ENCODE measurements at places on chromosomes 1 and 21.

DNA sequence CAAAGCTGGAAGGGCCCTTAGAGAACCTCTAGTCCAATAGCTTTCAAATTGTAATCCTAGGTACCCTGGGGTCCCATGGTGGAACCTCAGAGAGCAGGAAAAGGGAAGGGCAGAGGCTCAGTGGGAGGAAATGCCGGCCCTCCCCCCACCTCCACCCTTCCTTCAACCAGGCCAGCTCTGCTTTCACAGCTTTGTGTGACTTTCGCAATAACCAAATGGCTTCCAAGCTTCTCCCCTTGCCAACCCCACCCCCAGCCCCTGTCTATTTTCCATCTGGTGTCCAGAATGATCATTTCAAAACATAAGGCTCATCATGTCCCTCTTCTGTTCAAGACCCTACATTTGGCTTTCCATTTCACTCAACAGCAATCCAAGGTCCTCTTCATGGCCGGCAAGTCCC is 74.4 kb downstream of the CD58 start:
- DNase-seq = no peak

DNA sequence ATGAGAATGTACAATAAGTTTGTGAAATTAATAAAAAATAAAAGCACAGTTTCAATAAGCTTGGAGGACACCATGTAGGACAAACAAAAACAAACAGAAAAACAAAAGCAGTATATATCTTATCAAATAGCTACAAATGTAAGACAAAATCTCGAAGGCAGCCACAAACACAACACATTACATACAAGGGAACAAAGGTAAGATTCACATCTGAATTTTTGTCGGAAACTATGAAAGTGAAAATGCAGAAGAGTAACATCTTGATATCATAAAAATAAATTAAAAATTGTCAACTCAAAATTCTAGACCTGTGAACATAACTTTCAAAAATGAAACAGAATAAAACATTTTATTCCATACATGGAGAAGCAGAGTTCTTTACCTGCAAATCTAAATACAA is 1049.5 kb upstream of the ADGRL2 start:
- DNase-seq = no peak

DNA sequence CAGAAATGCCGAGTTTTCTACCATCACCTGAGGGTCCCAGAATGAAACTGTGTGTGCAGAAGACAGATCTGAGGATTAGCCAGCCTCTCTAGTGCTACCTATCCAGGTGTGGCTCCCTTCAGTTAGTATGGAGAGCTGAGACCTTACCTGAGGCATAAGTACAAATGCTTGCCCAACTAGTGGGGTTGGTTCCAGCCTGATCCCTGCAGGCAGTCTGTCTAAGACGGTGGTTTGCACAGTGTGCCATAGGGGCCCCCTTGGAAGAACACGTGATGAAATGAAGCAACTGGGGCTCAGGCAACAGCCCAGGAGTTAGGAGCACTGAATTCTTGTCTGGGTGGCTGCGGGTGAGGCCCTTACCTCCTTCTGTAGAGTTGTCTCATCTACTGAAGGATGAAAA is 15.6 kb downstream of the S100A7A start:
- DNase-seq = no peak

GRCh38 chr1:165933446-165934170 is 106.2 kb downstream of the UCK2 start:
- no peak for DNase-seq

DNA sequence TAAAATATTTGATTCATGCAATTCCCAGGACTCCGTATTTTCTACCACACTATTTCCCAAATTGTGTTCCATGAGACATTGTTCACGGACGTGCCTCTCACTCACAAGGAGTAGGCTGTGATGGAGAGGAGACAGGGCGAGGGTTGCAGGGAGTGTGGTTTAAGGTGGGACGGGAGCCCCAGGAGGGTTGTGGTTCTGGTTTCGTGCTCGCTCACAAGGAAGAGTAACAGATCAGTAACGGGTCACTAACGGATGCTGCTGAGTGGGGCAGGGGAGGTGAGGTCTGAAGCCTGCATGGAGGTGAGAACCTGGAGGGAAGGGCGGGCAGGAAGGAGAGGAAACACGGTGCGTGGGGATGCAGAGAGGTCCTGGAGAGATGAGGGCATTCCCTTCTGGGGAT is 28.8 kb downstream of the TFF3 start:
- no peak for DNase-seq

DNA sequence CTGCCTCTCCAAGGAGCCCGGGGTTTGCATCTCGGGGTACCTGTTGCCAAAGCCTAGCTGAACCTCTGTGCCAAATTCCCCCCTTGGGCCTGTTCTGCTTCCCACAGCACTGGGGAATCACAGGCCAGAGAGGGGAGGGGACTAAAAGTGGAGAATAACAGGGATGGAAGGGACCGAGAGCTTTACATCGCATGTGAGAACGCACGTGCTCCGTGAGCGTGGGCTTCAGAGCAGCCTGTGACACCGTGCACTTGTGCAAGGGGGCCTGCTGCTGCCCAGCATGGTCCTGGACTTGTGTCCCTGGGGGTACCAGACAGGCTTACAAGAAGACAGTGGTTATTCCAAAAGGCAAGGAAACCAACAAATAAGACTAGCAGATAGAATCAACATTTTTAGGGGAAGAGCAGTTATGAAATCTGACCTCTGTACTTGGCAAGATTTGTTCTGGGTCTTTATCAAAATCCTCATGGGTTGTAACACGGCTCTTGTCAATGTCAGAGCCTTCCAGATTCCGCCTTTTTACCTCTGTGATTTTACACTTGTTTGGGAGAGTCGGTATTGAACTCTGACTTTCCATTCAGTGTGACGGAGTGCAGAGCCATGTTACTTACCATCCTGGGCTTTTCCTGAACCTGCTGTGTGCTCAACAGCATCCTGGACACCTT is 36.2 kb upstream of the TNFRSF1B start:
- DNase-seq = no peak

- no peak for DNase-seq
These were observed 3.5 kb upstream of the UBR4 start for GRCh38 chr1:19213580-19213979.

DNA sequence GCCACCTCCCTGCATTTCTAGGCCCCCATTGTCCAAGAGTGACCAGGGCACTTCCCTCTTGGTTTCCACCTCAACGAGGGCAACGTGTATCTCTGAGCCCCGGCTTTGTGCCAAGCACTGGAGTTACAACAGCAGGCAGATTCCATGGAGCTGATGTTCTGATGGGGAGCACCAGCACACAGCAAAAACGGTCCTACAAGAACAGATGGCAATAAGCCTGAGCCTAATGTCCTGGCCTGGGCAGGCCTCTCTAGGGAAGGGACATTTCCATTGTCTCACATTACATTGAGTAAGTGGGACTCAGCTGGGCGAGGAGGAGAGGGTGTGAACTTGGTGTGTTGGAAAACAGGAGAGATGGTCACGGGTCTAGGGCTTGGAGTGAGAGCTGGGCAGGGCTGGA is 27.2 kb upstream of the NPPB start:
- DNase-seq = no peak

DNA sequence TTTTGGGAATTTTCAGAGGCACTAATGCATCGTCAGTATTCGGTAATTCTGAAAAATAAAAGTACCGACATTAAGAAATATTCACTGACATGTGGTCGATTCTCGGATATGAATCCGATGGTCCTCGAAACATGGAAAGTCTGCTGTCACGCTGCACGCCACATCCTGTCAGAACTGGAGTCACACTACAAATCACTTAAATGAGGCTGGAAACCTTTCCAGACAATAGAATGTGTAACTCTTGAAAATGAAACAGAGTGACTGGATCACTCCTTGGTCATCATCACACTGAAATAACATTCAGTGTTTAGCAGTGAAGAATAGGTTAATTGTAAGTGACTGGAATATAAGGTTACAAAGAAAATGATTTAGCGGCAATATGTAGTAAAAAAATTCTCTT is 620.1 kb upstream of the ADAMTS5 start:
- DNase-seq = no peak

DNA sequence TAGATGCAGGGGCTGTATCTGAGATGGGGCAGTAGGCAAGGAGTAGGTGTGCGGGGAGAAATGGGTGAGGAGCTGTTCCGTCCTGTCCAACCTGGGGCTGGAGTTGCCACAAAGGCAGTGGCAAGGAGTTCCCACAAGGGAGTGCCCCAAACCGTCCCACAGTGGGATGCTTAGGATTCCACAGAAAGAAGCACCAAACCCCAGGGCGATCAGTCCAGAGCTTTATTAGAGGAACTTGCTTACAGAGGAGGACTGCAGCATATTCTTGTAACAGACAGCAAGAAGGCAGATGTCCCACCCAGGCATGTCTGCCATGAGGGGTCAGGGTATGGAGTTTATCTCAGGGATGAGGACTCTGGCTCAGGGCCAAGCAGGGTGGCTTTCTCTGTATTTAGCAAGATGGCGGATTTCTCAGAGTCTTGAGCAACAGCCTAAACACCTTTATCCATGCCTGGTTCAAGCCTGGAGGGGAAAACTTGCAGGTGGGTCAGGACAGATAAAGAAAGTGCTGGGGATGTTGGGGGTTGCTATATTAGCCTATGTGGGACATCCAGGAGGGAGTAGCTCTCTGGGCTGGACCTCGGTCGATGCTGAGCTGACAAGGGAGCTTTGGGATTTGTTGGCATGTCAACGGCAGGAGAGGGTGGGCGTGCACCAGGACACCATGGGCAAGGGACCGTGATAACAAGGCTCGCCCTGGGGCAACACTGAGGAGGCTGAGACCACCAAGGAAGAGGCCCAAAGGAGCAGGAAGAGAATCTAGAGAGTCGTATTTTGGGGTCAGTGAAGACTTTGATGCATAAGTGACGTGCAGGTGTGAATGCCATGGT is 32.8 kb downstream of the OBSCN start:
- no peak for DNase-seq

DNA sequence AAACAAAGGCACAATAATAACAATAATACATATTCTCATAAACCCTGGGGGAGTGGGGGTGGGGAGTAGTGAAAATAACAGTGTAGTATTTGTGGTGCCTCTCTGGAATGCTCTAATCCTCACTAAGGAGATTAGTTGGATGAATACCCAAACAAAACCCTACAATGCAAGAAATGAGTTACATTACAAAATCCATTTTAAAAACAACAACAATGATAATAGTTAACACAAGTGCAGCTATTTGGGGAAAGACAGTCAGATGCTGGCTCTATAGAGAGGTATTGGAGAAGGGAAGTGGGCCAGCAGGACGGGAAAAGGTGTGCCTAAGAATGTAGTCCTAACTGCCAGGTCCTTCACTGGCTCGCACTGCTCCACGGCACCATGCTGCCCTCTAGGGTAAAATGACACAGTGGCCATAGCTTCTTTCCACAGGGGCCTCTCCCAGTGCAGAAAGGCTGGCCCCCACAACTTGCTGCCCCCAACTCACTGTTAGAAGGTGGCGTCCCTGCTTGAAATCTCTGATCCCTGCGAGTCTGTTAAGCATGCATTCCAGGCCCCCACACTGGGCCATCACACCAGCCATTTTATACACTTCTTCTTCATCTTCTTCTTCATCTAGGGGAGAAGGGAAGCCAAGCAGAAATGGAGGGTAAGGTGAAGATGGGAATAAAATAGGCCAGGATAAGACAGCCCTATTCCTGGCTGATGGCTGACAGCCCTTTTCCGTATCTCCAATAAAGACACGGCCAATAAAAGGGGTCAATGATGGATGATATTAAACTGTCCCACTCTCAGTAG is 113.8 kb downstream of the UBR4 start:
- no peak for DNase-seq

- no peak for DNase-seq
These were observed 809.3 kb downstream of the NCAM2 start for GRCh38 chr21:21807598-21807903.

DNA sequence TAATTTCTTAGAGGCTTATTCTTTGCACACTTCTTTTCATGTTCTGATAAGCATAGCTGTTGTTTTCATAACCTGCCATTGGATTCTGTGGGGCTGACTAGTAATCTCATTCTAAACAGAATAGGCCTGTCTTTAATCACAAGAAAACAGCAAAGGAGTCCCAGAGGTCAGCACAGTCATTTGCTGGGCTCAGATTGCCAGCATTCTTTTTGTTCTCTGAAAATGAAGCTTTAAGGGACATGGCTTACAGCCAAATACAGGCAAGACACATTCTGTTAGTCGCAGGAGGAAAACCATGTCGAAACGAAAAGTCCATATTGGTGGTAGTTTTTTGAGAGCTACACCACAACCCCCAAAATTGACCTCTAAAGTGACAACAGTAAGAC is 75.0 kb downstream of the MRPS6 start:
- no peak for DNase-seq

GRCh38 chr1:84888753-84889152 is 4.3 kb downstream of the LPAR3 start:
- no peak for DNase-seq

DNA sequence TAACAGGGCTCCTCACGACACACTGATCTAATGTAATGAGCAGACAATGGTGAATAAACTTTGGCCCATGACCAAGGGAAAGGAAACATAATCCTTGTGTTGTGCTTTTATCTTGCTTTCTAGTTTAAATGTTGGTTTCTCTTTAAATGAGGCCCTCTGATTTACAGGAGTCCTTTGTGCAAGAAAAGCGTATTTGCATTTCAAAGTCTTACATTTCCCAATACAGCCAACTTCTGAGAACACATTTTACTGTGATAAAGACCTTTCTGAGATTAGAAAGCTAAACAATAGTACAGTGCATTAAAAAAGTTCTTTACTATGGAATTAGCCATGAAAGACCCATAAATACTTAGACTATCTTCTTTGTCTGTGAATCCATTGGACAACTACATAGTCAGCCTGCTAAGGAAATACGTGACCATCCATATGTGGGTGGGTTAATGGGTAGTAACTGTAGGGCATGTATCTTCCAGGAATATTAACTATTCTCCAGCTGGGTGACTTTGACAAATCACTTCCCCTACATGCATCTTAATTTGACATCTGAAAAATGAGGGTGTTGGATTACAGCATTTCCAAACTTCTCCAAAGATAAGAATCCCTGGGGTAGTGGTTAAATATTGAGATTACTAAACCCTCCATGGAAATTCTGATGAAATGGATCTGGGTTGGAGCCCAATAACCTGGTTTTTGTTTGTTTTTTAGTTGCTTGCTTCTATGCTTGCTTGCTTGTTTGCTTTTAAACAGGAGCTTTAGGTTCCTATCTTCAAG is 50.3 kb upstream of the USP1 start:
- DNase-seq = no peak

GRCh38 chr1:245876586-245876985 is 630.5 kb downstream of the SMYD3 start:
- no peak for DNase-seq

- no peak for DNase-seq
These were observed 3.4 kb upstream of the LBR start for GRCh38 chr1:225431081-225431863.

- no peak for DNase-seq
These were observed 2.5 kb upstream of the GJC2 start for GRCh38 chr1:228147151-228147693.

GRCh38 chr1:25256578-25256965 is 9.3 kb upstream of the RSRP1 start:
- DNase-seq = no peak

All from GM12892 (cell line).